AG09309 (cell line): ENCODE measurements at places on chromosomes 2 and 18.

DNA sequence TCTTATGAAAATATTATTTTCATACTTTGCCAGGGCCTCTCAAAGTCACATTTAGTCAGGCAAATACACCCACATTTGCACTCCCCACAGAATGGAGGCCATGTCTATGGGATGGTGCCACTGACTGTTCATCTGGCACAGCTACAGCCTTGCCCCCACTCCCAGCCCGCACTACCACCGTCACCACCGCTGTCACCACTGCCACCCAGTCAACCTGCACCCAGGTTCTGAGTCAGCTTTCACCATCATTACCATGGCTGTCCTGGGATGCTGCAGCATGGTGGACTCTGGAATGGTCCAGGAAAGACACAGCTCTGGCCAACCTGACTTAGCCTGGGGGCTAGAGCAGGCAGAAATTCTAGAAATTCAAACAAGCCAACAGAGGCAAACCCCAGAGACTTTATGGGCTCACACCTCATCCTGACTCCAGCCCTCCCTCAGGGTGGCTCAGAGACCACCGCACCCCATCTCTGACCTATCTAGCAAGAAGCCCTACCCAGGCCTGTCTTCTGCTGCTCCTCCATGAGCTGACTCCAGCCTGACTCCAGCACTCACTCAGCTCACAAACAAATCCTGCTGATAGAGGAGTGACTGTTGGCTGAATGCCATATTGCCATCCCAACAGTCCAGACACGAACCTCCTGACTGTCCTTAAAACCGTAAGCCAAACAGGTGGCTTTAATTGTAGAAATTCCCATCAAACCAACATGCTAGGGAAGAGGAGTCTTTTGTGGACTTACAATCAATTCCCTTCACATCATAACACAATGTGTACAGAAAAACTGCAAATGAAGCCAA lies 28.0 kb downstream of the DNER start:
- no peak for DNase-seq

DNA sequence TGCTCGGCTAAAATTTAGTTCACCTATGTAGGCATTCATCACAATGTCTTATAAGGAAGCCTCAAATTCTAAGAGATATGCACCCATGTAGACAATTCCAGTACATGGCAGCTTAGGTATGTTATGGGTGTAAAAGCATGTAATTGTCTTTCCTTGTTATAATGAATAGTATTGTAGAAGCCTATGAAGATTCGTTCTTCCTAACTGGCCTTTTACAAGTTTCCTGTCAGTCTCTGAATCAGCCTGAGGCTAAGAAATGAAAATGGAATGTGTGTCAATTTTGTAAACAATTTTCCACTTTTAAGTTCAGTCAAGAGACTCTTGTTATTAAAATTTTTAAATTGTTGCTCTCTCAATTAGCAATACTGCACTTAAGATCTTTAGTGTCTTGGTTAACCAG lies 189.9 kb upstream of the GALNT5 start:
- no peak for DNase-seq

DNA sequence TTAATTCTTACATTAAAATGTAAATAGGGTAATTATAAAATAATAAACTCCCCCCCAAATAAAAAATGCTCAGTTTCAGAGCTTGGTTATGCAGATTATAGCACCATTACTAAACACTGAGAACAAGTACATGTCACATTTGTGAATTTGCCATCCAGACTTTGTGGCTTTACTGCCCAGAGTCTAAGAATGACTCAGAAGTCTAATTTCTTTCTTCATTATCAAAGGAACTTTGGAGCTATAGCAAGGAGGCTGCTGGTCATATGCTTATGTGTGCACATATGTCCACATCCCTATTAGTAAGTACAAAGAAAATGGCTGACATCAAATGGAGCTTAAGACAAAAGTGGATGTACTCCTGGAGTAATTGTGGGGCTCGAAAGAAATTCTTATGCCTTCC lies 248.5 kb upstream of the SESTD1 start:
- no peak for DNase-seq

DNA sequence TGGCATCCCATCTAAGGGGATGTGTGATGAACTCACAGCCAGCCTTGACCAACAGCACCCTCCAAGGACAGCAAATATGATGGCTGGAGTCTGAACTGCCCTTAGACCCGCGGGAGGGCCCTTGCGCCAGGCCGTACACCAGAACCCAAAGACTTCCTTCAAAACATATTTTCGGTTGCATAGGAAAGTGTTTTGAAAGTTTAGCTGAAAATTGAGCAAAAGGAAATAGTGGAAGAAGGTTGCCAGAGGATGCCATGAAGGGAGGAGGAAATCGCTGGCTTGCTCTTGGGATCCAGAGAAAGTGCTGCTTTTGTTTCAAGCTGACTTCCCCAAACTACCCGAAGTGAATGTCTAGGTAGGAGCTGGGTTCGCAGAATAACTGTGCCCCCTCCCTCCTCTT lies 61.3 kb downstream of the IL1R2 start:
- DNase-seq = no peak

GRCh38 chr2:72126186-72127100 lies 21.2 kb downstream of the CYP26B1 start:
- DNase-seq = no peak

DNA sequence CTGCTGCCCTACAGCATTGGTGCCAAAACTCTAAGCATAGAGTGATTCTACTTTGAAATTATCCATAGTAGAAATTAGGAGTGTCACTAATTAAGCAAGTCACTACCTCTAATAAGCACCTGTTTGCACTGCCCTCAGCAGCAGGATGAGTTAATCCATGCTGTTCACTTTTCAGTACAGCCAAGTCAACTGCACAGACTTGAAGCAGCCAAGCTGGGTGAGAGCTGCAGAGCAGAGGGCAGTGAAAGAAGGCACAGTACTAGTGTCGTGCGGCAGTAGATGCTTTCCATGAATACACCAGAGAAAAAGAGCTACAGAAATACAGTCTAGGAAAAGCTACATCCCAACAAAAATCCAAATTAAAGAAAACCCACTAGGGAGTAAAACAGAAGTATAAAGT lies 98.6 kb downstream of the RAPH1 start:
- no peak for DNase-seq

GRCh38 chr2:133143645-133144044 lies 424.6 kb downstream of the NCKAP5 start:
- DNase-seq = no peak

- DNase-seq = no peak
Observed at GRCh38 chr18:77056344-77057005, 76.1 kb downstream of the MBP start.

DNA sequence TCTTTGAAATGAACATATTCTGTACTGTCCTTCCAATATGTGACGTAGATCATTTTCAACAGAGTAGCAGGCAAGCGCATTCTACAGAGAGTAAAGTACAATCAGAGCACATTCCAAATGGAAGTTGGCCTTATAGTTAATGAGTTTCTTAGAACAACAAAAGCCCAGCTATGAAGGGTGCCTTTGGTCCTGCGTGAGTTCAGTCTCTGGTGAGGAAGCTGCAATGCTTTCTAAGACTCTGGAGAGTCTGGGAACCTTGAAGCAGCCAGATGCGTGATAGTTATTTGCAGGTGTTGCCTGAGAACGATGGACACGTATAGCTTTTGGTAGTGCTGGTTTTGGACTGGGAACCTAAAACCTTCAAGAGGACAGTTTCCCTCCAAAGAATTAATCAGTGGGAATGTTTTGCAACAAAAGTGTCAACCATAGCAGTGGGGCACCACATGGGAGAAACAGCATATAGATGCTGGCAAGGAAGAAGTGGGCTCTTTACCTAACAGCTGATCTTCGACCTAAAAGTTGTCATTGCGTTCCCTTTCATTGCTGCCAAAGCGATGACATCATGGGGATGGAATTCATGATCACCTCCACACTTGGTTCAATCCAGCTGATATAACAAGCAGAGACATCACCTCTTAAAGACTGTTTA lies 9.3 kb upstream of the SNORC start:
- DNase-seq = no peak

- DNase-seq = no peak
Observed at GRCh38 chr2:72917138-72917876, at the start of gene EMX1. Gene EMX1 (plus strand): TSS chr2:72917519. CDS start chr2:72917853, 334 bp downstream.

GRCh38 chr2:221546505-221547225 lies 25.4 kb downstream of the EPHA4 start:
- DNase-seq = no peak

DNA sequence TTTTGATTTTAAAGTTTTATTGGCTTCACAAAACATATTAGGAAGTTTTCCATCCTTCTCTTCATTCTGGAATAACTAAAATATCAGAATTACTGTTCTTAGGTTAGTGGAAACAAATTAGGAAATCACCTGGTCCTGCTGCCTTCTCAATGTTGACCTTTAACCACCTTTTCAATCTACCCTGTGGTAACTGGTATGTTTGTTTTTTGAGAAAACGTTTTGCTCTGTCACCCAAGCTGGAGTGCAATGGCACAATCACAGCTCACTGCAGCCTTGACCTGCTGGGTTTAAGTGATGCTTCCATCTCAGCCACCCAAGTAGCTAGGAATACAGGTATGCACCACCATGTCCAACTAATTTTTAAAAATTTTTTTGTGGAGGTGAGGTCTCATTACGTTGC lies 28.4 kb downstream of the ACYP2 start:
- no peak for DNase-seq

GRCh38 chr2:100741880-100742276 lies 78.1 kb upstream of the NPAS2 start:
- no peak for DNase-seq

- DNase-seq = no peak
Observed at GRCh38 chr2:199851501-199851810, 464 bp upstream of the FTCDNL1 start.

DNA sequence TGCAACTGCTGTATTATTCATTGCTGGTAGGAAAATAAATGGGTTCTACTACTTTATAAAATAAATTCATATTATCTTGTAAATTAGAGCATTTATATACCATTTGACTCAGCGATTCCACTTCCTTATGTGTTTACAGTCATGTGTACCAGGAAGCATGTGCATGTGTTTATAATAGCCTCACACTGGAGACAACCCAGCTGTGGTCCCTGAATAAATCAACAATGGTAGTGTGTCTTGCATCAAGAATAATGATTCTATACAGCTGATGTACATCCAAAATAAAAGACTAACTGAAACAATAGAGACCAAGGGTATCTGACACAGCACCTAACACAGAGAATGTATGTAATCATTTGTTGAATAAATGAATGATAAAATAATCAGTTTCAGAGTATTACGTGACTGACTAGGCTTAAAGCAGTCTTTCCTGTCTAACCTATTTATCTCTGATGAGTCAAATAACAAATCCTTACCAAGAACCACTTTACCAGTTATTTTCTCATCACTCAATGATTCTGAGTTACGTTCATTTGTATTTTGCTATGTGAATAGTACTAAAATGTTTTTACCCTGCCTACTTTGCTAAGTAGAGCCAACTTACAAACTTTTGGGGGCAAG lies 216.8 kb downstream of the UBE2E3 start:
- no peak for DNase-seq

DNA sequence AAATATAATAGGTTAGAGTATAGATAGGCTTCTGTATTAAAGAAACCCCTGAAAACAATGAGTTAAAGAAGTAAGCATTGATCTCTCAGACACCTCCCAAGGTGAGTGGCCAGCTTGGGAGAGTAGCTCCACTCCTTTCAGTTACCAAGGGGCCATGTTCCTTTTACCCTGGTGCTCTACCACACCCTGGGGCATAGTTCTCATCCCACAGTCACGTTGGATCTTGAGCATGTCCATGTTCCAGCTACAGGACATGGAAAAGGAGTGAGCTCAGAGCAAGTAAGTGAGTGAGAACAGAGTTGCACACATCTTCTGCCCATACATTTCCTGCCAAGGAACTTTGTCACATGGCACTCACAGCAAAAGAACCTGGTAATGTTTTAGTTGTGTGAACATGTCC lies 325.9 kb upstream of the SLC39A10 start:
- no peak for DNase-seq

DNA sequence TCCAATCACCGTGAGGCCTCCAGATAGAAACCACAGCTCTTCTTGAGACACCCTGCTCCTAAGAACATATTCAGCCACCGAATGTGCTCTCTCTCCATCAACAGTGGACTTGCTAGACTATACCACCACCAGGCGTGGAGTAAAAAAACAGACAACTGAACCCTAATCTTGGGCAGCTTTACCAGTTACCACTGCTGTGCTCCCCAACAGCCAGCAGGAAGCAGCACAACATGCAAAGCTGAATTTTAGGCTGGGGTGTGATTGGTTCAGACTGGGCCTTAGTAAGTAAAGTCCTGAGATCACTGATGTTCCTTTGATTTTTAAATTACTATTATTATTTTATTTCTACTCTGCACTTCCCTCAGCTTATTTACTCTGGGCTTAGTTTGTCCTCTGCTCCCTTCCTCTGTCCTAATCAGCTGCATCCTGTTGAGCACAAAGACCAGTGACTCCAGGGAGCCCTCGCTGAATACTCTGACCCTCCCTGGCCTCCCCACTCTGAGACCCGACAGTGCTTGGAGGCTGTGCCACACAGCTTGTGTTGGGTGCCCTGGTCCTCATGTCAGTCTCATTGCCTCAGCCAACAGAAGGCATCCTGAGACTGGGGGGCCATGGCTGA lies 21.9 kb downstream of the MRPL35 start:
- no peak for DNase-seq

DNA sequence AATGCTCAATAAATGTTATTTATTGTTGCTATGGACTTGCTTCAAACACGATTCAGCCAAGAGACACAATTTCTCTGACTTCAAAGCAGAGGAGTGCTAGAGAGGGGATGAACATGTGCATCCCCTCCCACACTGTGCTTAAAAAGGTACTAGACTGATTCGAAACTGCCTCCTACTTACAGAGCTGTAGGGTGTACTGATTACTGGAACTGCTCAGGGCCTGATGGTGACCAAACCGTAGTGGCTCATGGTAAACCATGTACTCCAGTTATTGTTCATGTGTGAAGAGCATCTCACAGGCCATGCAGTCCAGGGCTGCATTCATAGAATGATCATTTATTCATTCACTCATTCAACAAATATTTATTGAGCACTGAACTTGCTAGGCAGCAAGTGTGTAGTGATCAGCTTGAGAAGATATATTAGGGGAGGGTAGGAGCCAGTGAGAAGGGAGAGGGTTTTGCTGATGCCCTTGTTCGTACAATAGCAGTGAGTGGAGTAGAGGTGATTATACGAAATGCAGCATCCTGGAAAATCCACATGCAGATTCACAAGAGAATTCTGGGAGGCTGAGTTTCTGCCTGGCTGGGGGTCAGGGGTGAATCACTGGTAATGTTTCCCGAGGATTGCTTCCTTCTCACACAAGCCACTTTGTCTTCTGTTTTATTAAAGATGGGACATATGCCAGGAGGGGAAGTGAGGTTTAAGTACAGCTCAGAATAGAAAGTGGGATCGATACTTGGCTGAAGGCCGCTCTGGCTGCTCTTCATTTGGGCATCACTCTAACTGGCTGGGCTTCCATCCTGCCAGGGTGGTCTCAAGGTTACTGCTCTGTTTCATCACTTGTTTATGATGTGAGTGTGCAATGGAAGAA lies 245.4 kb downstream of the RAD51AP2 start:
- DNase-seq = no peak

DNA sequence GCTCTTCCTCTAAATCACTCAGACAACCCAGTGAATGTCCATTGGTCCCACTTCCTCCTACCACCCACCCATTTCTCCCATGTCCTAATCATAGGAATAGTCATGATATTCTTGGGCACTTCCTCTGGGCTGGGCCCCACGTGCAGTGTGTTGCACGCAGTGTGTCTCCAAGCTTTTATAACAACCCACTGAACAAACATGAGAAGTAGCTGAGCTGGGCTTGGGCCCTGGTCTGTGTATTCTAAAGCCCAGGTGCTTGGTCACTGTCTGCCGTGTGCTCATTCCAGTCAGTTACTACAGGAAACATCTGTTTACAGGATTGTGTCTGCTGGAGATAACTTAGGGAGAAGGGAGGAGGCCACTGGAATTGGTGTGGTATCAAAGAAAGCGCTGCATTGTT lies 64.2 kb upstream of the THOC1 start:
- no peak for DNase-seq
